ENCODE measurements at places on chromosomes 3 and 15.

GRCh38 chr15:69143756-69144436 is 16.5 kb upstream of the GLCE start:
- no peak for DNase-seq

GRCh38 chr3:69761896-69762767 is 22.9 kb downstream of the MITF start:
- DNase-seq = no peak

DNA sequence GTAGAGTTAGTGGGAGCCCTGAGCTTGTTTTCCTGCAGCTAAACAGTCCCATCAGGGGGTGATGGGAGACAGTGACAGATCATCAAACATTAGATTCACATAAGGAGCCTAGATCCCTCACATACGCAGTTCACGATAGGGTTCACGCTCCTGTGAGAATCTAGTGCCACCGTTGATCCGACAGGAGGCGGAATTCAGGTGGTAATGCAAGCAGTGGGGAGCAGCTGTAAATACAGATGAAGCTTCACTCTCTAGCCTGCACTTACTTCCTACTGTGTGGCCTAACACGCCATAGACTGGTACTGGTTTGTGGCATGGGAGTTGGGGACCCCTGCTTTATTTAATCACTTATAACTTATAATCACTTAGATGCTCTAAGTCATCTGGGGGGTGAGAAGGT is 179.1 kb downstream of the AKAP13 start:
- DNase-seq = no peak

DNA sequence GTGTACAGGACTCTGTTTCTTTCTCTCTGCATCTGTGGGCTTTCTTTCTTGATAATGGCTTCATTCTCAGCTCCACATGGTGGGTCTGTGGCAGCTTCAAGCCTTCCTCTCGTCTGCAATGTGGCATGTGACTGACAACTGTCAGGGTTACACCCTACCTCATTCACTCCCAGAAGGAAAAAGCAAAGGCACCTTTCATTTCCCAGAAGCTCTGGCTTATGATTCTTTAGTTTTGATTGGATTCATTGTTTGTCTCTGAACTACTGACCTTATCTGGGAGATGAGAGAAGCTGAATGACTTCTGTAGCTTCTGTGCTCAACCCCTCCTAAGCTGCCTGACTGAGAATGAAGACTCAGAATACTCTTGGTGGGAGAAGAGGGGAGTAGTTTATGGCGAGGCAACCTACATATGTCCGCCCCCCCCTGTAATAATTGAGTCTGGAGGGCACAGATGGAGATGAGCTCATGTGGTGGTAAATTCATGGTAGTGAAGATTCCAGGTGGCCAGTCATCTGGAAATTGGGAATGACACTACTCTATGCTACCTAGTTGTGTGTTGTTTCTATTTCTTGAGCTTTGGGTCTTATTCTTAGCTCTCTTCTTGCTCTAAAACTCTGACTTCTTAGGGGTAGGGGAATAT is 38.4 kb downstream of the KCNAB1 start:
- DNase-seq = no peak

DNA sequence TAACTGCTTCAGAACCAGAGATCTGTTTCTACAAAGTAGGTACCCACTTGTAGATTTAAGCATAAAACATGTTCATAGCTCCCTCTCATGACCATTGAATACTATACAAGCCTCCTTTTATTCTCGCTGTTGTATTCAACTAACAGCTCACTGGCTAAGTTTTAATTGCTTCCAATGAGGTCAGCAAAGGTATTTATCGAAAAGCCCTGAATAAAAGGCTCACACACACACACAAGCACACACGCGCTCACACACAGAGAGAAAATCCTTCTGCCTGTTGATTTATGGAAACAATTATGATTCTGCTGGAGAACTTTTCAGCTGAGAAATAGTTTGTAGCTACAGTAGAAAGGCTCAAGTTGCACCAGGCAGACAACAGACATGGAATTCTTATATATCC is at the start of gene FGF7:
Gene FGF7 (plus strand): TSS at position 222 of the 400 bp plus-strand sequence. CDS start 1,056 bp downstream, outside the sequence.
- no peak for DNase-seq

DNA sequence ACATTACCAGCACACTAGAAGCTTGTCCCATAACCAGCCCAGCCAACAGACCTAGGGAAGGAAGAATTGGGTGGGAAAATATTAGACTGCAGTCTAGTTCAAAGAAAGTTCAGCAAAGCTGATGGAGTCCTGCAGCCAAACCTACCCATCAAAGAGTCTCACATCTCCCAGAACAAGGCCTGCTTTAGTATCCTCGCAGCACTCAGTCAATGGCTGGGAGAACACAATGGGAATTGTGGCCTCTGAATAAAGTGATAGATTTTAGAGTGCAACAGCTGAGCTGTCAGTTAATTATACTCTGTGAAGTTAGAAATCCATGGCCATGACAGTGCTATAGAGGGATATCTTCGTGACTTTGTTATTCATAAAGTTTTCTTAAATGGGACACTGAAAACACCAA is 207.2 kb upstream of the NAALADL2 start:
- no peak for DNase-seq

DNA sequence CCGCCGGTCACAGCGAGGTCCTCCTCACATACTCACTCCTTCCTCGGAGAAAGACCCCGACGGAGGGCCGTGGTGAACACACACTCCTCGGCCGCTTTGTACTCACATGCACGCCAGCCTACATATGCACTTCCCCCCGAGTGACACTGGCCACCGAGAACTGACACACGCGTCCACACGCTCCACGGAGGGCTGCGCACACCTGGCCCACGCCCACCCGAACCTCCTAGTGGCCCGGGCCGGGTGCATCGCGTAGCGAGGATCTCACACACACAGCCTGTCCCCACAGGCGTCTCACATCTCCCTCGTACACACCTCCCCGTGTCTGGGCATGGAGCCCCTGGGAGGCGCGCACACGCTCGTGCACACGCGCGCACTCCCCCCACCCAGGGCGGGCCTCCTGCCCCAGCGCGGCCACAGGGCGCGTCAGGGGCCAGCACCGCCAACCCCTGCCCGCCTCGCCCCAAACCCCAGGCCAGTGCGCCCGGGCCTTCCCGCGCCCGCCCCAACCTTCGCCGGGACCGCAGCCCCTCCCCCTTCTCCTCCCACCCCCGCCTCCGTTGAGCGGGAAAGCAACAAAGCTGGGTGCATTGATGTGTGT is 411 bp upstream of the C3orf70 start:
- DNase-seq = peak; percentile 28

DNA sequence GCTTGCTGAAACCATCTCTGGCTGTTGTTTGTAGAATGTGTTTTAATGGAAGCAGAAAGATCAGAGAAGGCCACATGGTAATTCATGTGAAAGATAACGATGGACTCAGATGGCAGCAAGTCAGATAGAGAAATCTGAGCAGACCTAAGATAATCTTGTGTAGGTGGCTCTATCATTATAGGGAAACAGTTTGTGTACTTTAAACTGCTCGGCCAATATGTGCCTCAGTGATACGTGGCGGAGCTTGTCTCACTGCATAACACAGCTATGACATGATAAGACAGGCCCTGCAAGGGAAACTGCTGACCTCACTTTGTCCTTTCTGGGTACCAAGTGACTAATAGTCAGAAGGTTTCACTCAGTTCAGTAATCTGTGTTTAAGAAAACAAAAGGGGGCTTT is 51.0 kb downstream of the MME start:
- no peak for DNase-seq

- DNase-seq = no peak
Observed at GRCh38 chr3:9201266-9201665, 48.2 kb downstream of the SRGAP3 start.

DNA sequence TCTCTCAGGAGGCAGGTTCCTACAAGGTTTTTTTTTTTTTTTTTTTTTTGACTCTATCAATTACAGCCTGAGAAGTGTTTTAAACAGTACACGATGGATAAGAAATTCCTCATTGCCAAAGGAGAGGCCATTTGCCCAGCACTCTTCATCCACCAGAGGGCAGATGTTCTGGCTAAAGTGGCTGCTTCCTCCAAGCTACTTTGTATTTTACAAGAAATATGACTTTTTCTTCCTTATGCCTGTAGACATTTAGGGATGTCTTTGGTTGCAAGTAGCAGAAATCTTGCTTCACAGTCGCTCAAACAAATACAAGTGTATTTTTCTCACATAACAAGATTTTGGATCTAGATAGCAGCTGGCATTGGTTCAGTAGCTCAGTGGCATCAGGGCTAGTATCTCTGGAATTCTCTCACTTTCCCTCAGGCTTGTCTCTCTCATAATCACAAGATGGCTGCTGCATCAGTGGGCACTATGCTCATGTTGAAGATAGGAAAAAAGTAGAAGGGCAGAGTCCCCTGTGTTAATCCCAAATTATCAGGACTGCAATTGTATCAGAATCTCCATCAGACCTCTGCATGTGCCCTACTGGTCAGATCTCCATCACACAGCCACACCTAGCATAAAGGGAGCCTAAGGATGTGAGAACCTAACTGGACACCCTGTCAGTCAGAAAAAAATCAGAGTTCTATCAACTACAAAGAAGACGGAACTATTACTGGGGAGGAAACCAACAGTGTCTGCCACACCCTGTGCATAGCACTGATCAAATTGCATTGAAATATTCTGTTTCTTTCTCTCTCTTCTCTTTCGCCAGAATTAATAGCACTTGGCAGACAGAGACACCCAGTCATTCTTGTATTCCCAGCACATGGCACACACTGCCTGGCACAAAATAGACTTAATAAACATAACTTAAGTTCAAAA is 138.9 kb upstream of the COL8A1 start:
- DNase-seq = peak; percentile 7

DNA sequence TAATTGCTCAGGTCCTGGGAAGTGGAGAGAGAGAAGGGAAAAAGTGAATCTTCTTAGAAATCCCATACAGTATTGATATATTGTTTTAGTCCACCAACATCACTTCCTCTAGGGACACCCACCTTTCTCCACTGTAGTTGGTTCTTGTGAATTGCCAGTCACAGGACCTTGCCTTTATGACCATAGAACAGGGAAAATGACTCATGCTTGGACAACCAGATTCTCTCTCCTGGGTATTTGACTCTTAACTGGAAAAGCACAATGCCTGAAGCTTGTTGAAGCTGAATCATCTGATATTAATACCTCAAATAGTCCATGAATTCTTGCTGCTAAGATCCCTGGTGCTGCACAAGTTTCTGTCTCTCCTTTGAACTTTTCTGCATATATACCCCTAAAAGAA is 32.5 kb upstream of the DCLK3 start:
- DNase-seq = no peak

DNA sequence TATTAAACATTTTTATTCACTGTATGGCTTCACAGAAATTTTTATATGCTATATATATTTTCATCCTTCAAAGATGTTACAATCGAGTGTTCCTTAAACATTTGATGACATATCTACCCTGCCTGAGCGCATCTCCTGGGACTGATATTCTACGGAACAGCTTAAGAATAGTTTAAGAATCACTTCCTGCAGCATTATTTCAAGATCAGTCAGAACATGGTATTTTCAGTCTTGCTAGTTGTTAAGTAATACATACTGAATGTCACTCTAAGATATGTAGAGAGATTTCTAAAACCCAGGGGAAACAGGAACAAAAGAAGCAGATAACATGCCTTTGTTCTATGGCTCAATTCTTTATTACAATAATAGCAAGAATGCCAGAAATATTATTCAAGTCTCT is 8.7 kb downstream of the COL8A1 start:
- no peak for DNase-seq
